ENCODE measurements at places on chromosomes 2 and 18.

- peak; percentile 78 for DNase-seq
Observed at GRCh38 chr2:231527091-231527395, 3.2 kb downstream of the NMUR1 start.

- no peak for DNase-seq
Observed at GRCh38 chr2:25977768-25978167, 4.5 kb downstream of the KIF3C start.

DNA sequence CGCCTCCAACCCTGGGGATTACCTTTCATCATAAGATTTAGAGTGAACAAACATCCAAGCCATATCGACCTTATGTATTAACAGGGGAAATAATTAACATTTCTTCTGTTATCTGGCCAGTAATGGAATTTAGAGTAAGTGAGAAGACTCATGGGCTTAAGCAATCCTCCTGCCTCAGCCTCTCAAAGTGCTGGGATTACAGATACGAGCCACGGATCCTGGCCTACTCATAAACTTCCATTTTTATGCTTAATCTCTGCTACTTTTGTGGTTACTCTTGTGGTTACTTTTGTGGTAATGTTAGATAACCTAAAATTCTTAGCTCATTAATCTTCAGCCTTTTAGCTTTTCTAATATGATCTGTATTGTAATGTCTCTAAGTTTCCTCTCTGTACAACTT, 159.3 kb upstream of the SLC8A1 start:
- no peak for DNase-seq

- DNase-seq = no peak
Observed at GRCh38 chr2:132518302-132518701, 101.7 kb downstream of the GPR39 start.

DNA sequence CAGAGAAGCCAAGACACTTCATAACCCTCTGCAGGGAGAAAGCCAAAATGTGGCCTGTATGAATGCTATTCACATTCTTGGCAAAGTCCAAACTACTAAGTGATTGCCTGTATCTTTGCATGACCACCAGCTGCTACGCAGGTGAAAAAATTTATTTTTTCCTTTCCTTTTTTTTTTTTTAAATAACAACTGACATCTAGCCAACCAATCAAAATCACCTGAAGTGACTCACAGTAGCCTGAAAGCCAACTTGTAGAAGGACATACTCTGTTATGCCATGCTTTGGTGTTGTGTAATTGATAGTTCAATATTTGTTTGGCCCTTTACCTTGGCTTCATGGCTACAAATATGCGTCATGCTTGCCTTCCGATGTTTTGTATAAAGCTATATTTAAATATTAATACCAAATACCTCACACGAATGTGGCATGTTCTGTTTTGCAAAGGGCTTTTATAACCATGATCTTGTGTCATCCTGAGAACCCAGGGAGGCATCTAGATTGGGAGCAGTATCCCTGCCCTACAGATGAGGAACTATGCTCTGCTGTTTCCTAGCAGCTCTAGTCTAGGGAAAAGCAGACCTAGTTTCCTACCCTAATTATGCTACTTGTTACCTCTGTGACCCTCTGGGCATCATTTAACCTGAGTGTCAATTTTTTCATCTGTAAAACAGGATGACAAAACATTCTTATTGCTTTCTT, 102.1 kb downstream of the MYOM1 start:
- DNase-seq = no peak

- peak; percentile 37 for DNase-seq
Observed at GRCh38 chr2:85066006-85066740, 67.0 kb upstream of the TCF7L1 start.

DNA sequence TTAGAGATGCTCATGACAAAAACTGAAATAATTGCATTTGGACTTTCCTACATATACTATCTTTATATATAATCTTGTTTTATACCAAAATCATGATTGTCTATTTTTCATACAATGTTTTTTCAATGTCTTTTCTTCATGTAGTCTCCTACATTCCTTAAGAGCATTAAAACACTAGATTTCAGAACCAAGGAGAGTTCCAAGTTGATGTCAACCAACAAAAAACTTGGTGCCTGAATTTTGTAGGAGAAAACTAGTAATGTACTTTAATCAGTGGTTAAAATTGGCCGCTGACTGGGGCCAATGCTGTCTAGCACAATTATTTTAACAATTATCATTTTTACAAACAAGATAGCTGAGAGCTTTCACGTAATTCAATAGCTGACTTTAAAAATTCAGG, 678.8 kb downstream of the DCC start:
- no peak for DNase-seq

DNA sequence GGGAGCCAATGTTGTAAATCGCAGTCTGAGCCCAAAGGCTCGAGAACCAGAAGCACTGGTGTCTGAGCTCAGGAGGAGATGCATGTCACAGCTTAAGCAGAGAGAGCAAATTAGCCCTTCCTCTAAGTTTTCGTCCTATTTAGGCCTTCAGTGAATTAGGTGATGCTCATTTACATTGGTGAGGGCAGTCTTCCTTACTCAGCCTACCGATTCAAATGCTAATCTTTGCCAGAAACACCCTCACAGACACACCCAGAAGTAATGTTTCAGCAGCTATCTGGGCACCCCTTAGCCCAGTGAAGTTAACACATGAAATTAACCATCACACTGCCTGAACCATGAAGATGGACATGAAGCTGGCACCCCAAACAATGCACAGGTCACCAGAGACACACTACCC, 385.1 kb downstream of the STK39 start:
- DNase-seq = no peak

DNA sequence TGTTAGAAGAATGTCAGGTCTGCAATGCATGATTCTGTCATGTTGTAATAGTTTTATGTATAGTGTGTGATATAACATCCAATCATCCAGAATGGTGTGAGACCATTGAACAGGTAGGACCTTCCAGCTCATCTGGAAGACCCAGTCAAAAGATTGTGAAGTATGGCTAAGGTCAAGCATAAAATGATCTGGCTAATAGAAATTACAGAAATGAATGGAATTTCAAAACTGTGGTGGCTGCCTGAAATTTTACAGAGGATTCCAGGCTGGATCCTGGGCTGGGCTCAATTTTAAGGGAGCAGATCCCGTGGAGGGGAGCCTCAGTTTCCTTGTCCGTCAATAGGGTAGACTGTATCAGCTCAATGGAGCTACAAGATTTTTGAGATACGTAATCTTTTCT, 39.1 kb downstream of the ACKR3 start:
- DNase-seq = no peak

GRCh38 chr2:134341476-134341875, 87.6 kb downstream of the MGAT5 start:
- peak; percentile 55 for DNase-seq

DNA sequence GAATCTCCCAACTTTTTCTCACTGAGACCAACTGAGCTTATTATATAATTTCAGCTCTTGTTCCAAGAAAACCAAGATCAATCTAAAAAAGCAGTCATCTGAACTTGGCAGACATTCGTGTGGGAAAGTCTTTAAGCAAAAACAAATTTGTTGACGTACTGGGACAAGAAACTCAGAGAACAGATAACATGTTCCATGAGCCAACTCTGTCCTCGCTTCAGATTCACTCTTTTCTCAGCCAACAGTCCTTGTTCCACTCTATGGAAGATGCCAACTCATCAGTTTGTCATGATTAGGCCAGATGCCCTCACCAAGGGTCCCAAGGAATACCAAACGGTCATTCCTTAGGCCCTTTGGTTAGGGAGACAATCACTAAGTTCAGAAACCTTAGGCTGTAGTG, 224.2 kb upstream of the CTAGE1 start:
- DNase-seq = no peak
